Cortex of kidney (tissue), 1 donor: ENCODE measurements at places on chromosomes 4 and X.

DNA sequence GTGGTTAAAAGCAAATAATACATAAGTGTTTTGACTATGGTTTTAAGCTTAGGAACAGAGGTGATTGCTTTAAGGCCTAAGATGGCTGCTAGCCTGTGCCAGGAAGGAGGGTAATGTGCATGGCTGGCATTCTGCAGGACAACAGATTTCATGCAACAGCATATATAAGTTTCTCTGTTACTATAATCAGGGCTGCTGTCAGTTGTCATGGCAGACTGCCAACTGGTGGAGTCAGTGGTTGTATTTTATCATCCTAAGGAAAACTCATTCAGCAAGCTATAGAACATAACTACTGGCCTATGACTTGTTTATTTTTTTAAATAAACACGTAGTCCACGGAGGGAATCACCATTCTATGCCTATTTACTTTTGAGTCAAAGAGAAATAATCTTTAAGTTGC lies 77.7 kb upstream of the DCAF8L1 start:
- DNase-seq = no peak

DNA sequence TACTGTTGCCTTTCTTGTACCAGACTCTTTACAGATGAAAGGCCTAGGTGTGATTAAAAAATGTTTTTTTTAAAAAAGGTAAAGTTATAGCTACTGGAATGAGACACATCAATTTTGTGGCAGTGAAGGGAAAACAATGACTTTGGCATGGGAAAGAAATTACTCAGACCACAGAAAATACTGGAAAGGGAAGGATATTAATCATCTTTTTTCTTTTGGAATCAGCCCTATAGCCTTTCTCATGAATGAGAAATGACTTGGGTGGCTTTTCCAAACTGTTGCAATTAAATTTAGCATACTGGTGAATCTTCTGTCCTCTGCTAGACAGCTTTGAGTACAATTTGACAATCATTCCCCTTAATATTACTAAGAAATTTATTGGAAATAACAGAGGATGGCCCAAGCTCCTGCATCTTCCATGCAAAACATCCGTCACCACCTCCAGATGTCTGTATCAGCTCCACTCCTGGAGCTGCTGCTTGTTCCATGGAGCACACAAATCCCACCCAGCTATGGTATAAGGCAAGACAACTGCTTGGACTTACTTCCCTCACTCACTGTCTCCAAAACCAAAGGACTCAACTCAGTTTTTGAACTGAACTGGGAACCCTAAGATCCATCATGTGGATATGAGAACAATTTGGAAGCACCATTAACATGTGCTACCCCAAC lies 97.6 kb upstream of the ARSJ start:
- no peak for DNase-seq

DNA sequence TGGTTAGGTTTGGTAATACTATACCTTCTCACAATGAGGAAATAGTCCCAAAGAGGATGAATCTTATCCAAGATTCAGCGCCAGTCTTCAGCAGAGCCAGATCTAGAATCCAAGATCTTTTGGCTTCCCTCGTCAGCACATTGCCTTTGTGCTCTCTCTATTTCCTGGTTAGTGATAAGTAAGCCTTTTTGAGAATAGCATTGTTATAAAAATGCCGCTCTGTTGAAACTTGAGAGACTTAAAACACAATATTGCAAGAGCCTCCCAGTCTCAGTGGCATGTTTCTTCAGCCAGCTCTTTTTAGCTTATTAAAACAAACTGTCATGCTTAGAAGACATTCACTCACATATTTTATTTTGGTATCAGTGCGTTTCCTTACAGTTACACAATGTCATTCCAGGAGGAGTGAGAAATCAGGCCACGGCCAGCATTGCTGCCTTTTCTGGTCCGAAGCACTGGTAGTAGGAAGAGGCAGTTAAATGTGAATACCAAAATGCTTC lies 141.4 kb downstream of the KLHL8 start:
- no peak for DNase-seq

- no peak for DNase-seq
Measured at GRCh38 chr4:147755561-147756295, 23.8 kb downstream of the ARHGAP10 start.

DNA sequence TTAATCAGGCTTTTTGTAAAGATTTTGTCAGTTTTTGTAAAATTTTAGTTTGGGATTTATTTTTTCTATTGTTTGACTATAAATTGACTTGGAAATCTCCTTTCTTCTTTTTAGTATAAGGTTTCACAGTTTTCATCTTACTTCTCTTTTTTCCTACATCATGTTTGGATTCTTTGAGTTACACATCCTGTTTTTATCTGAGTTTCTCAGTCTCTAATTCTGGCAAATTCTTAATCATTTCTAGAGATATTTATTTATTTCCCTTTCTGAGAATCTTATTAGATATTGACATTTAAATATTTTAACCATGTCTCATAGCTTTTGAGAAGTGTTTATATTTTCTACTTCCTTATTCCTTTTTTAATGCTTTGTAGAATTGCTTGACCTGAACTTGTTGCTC lies 20.7 kb downstream of the USP53 start:
- DNase-seq = no peak

GRCh38 chr4:119209077-119209476 lies 3.4 kb upstream of the USP53 start:
- DNase-seq = no peak

GRCh38 chr4:29423836-29424721 lies 1296.1 kb upstream of the PCDH7 start:
- no peak for DNase-seq

- DNase-seq = no peak
Measured at GRCh38 chr4:123836851-123837595, 440.4 kb downstream of the SPRY1 start.

GRCh38 chr4:123477711-123478209 lies 81.2 kb downstream of the SPRY1 start:
- no peak for DNase-seq
